ENCODE measurements at places on chromosomes 16 and 17.

GRCh38 chr16:89103156-89103555 lies 9.5 kb downstream of the ACSF3 start:
- DNase-seq: no peak

- DNase-seq: peak; percentile 73
Measured at GRCh38 chr17:35082073-35082657, 18.7 kb upstream of the RFFL start.

- DNase-seq: peak; percentile 57
Measured at GRCh38 chr17:48791128-48792032, 25.6 kb downstream of the TTLL6 start.

DNA sequence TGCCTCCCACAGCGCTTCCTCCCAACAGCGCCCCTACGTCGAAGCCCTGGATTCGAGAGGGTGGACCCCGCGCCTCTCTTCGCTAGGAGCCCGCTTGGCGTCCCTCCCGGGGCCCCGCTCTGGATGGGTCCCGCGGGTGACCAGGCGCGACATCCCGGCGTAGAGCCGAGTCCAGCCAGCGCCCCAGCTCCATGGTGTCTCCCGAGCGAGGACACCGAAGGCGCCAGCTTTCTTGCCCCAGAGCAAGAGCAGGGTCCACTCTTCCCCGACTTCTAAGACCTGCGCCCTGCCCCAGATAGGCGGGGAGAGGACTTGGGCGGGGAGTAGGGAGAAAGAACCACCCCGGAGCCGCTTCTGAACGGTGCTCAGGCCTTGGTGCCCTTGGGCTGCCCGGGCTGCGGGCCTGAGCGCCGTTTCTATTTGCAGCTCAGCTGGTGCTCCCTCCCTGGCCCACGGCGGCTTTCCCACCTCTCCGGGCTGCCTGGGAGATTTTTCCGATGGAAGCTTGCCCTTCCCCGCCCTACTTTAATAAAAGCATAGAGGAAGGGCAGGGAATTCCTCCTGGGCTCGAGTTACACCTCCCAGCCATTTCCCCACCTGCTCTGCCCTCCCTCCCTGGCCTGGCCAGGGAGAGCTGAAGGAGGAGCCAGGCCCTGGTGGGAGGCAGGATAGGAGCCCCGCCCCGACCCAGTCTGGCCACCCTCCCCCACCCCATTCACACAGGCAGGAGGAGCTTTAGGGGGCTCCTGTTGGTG lies 1.8 kb downstream of the MMP15 start:
- no peak for DNase-seq

GRCh38 chr16:6484935-6485334 lies 847.7 kb upstream of the RBFOX1 start:
- DNase-seq: no peak

GRCh38 chr17:72408641-72409040 lies 287.8 kb downstream of the SOX9 start:
- no peak for DNase-seq

DNA sequence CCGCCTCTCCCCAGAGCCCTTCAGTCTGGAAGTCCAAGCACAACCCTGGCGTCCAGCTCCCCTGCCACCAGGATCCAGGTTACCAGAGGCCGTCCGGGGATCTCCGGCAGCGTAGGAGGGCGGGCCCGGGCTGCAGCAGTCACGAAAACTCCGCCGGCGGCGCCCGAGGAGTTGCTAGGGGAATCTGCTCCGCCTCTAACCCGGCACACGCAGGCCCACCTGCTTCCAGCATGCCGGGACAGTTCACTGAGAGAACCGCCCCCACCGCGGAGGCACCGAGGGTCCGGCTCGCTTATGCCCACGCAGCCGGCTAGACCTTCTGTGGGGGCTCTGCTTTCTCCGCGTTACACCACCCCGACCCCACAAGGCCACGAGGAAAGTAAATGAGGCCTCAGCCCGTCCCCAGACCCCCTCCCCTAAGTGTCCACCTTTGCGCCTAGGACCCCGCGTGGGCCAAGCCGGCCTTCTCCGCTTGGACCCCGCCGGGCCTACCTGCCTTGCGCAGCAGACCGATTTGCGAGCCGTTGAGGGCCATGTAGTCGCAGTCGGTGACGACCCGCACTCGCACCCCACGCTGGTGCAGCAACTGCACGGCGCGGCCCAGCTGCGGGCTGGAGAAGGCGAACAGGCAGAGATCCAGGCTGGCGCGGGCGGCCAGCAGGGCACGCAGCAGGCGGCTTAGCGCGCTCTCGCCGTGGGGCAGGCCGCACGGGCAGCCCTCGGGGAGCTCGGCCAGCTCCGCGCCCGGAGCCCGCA lies 587 bp downstream of the PLD6 start:
- DNase-seq: no peak

GRCh38 chr17:4772235-4772613 lies 538 bp downstream of the TM4SF5 start:
- DNase-seq: no peak

- no peak for DNase-seq
Measured at GRCh38 chr16:65728167-65728566, 606.3 kb upstream of the CDH11 start.

- no peak for DNase-seq
Measured at GRCh38 chr17:45137561-45138305, 2.2 kb downstream of the ACBD4 start.

GRCh38 chr16:83831456-83831987 lies 23.7 kb downstream of the HSBP1 start:
- no peak for DNase-seq

GRCh38 chr17:4901648-4902344 lies 1.1 kb downstream of the CHRNE start:
- DNase-seq: no peak

DNA sequence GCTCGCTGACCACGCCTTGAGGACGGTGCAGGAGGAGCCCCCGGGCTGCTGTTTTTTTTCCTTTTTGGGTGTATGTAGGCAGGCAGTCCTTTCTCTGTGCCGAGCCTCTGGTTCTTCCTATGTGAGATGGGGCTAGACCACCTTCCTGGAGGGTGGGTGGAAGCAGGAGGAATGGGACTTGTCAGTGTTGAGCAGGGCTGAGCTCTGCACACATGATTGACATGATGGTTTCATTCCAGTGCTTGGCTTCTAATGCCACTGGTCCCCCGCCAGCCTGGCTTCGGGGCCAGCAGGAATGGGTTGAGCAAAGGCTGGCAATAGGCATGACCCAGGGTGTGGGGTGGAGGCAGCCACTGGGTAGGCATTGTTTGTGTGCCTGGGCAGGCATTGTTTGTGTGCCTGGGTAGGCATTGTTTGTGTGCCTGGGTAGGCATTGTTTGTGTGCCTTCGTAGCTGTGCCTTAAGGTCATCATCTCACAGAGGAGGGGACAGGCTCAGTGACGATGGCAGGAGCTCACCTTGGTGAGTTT lies 14.2 kb upstream of the ADCY7 start:
- no peak for DNase-seq

DNA sequence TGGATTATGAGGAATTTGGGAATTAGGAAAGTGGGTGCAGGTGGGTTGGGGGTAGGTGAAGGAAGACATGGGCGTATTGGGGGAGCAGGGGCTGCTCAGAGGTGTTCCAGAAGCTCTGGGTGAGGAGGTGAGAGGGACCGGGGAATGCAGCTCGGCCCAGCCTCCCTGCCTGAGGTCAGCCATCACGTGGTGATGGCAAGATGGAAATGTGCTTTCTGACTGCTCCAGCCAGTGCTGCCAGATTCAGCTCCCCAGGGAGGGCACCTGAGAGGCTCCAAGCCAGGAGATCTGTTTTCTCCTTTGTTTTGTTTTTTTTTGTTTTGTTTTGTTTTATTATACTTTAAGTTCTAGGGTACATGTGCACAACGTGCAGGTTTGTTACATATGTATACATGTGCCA lies 35.2 kb upstream of the STH start:
- no peak for DNase-seq

DNA sequence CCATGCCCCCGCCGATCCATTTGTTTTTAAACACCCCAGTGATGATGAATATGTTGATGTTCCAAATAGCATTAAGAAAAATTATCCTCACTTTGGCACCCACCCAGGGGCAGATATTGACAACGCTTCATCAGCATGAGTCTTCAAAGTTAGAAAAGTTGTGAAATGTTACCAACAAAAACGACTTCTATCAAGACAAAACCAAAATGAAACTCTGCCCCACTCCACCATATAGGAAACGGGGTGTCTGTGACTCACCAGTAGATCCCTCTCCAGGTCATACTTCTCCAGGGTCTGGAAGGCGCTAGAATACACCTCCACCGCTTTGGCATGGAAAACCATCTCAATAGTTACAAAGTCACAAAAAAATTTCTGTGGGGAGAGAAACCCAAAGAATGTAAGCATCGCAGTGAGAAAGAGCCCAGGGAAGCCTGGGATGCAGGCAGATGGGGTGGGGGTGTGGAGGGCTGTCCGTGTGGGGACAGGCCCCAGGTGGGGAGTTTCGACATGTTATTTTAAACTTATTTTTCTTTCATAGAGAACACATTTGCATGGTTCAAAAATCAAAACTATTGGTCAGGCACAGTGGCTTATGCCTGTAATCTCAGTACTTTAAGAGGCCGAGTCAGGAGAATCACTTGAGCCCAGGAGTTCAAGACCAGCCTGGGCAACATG lies 10.2 kb downstream of the CIBAR2 start:
- DNase-seq: no peak

GRCh38 chr17:82596837-82597672 lies 51.2 kb downstream of the WDR45B start:
- DNase-seq: no peak

DNA sequence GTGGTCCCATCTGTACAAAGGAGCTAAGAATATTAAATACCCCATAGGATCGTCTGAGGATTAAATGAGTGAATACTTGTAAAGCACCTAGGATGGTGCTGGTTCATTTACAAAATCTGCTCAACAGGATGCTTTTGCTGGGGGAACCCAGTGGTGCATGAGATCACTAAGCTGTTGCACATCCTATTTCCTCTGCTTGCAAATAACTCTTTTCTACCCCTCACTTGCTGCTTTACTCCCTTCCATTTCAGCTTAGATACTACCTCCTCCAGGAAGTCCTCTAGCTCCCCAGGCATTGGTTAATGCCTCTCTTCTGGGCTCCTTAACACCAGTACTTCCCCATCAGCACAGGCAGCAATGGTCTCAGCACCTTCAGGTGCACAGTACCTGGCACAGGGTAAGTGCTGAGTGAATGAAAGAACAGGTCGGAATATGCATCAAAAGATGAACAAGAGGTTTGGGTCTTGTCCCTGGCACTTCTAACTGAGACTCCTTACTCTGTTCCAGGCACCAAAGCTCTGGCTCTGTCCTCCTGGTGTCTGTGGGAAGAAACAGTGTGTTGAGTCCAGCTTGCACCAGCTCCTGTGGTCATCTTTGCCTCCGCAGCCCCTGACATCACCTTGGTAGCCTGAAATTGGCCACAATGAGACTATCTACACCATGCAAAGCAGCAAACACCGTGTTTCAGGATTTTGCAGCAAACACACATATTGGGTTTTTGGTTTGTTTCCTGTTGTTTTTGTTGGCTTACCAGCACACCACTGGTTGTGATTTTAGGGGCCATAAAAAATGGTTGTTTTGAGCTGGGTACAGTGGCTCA lies 24.1 kb upstream of the IL21R start:
- DNase-seq: no peak

- DNase-seq: peak; percentile 3
Measured at GRCh38 chr16:82506692-82507670, 119.8 kb upstream of the CDH13 start.

DNA sequence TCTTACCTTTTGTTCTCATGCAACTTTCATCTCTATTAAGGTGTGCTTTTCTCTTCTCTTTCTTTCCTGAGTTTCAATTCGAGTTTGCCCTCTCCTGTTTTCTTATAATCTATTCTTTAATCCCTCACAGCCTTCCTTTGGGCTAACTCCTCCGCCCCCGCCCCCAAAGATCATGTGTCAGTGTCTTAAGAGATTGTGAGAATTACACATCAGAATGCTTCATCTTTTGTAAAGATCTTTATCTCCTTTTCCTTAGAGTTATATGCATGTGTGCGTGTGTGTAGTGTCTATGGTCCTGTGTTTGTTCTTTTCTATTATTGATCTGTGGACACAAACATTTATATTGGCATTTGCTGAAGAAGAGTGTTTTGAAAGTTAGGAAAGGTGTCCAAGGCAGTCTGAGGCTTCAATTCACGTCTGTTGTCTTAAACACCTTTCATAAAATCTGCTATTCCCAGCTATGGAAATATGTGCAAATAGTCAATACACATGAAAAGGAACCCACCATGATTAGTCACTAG lies 6.1 kb upstream of the ALDH3A2 start:
- no peak for DNase-seq

DNA sequence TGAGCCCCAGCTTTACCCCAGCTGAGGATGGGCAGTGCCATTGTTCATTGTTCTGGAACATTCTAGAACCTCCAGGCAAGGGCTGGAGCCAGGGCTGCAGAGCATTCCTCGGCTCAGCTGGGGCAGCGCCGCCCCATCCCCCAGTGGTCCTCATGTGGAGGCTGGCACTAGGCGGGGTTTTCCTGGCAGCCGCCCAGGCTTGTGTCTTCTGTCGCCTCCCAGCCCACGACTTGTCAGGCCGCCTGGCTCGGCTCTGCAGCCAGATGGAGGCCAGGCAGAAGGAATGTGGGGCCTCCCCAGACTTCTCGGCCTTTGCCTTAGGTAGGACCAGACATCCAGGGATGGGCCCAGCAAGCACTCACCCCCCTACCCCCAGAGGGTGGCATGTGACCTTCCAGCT lies at the start of gene TMEM95:
TSS of gene TMEM95 (plus strand) at position 104 of the 400 bp plus-strand sequence. CDS start at position 153, 49 bp downstream.
- DNase-seq: no peak

DNA sequence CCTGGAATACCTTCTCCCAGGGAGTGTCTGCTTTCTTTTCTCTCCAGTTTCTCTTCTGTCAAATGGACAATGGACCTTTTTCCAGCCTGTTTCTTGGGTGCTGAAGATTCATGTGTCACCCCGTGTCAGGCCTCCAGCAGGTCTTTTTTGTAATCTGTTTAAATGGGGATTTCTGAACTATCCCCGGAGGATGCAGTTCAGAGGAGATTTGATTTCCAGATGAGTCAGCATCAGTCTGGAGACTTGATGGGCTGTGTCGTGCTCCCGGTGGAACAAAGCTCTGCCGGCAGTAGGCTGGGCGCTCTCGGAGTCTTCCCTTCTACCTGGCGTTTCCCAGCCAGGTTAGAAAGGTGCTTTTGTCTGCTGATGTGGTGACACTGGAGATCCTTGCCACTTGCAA lies 440.6 kb downstream of the HS3ST3B1 start:
- DNase-seq: no peak

GRCh38 chr17:10394201-10394887 lies 21.5 kb upstream of the MYH13 start:
- no peak for DNase-seq

- no peak for DNase-seq
Measured at GRCh38 chr17:73759734-73760438, 115.6 kb upstream of the SDK2 start.

Measured in HFF-Myc (cell line).